Activated CD4-positive, alpha-beta memory T cell treated with anti-CD3 and anti-CD28 coated beads, Interleukin-2, amount 10 ng/mL, durations not matched to agents 7 days and 5 days (primary cell): ENCODE measurements at places on chromosomes 3 and 15. TPM values are rescaled to one million over a fixed set of nuclear protein-coding genes. Genes with fewer than 3 reads are reported as not detected.

GRCh38 chr3:197203714-197204146, 94.7 kb downstream of the DLG1 start:
- no peak for DNase-seq

DNA sequence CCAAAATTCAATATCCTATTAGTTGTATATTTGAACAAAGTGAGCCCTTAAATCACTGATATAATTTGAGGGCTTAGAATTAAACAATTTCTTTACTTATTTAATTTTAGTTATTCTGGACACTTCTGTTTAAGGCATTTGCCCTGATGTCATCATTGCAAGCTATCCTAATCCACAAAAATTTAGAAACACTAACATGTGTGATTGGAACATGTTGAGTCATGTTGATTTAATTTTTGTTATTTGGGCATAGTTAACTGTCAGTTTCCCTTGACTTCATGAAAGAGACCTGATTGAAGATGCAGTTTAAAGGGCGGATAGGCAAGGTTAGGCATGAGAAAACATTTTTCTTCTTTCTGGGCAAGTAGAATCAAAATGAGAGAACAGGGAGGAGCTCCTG, 682.6 kb downstream of the ROBO1 start:
- DNase-seq = no peak

DNA sequence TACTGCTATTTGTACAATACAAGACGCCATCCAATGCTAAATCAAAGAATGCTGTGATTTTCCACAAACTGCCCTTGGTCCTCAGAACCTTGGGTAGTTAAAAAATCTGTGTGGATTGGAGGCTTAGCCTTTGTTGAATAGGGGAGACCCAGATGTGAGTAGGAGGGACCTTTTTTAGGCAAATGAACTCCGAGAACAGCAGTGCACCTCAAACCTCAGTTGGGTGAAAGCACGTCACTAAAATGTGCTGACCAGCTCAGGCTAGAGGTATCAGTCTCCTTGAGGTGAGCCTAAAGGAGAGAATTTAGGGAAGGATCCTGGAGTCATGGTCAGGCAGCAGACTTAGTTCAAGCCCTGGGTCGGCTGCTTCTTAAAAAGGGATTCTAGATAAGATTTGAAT, 200.7 kb downstream of the SOX2 start:
- no peak for DNase-seq

GRCh38 chr3:53696401-53697172, 149.6 kb downstream of the CHDH start:
- no peak for DNase-seq

DNA sequence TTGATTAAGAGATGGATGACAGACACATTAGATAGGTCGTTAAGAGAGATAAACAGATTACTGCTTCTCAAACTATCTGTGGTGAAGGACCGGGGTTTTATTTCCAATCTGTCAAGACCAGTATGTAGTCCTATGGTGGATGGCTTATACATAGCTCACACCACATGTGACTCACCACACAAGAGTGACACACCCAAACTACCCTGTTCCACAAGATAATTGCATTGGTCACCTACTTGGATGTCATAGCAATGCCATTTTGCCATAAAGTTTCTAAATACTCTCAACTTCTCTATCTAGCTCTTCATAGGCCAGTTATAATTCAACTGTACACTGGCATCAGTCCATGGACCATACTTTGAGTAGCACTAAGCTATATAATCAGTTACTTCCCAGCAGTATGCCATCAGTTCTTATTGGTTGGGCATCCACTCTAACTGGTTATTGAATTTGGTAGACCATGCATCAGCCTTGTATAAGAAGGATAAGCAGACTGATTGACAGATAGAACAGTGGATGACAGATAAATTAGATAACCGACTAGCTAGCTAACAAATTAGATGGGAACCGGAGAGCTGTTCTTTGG, 11.6 kb downstream of the WWTR1 start:
- DNase-seq = no peak

- DNase-seq = peak; percentile 36
Observed at GRCh38 chr15:40282869-40283614, at the start of gene ANKRD63. Gene ANKRD63 (minus strand): TSS chr15:40283064. CDS start chr15:40282586, 478 bp downstream.

DNA sequence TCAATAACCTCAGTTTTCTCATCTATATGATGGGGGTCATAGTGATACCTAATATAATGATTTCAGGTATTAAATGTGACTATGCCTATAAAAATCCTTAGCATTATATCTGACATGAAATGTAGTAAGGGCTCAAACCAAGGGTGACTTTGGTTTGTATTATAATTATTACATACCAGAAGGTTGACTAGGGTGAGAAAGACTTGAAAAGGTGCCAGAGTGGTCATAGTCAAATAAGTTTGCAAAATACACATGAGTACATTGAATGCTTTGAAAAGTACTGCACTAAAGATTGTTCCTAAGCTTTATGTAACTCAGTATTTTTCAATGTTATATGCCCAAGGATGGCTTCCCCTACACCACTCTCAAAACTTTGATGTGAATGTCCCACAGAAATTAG, 297.2 kb downstream of the ARPP21 start:
- no peak for DNase-seq

GRCh38 chr3:98026425-98027084, 8.6 kb downstream of the GABRR3 start:
- DNase-seq = no peak

DNA sequence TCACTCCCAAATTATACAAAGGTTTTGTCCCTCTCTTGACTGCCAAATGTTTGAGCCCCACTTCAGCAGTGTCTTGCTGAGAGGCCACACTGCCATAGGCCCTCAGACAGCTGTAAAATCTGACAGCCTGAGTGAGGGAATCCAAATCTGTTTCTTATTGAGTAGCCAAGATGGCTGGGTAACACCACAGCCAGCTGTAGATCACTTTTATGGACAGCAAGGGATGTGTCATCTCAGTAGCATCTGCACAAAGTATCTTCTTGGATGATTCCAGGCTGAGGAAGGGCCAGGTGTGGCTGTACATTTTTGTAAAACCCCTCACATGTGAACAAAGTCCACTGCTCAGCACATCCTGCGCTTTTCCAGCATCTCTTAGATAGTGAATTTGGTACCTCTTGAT, 237.0 kb upstream of the LRTM1 start:
- DNase-seq = no peak

DNA sequence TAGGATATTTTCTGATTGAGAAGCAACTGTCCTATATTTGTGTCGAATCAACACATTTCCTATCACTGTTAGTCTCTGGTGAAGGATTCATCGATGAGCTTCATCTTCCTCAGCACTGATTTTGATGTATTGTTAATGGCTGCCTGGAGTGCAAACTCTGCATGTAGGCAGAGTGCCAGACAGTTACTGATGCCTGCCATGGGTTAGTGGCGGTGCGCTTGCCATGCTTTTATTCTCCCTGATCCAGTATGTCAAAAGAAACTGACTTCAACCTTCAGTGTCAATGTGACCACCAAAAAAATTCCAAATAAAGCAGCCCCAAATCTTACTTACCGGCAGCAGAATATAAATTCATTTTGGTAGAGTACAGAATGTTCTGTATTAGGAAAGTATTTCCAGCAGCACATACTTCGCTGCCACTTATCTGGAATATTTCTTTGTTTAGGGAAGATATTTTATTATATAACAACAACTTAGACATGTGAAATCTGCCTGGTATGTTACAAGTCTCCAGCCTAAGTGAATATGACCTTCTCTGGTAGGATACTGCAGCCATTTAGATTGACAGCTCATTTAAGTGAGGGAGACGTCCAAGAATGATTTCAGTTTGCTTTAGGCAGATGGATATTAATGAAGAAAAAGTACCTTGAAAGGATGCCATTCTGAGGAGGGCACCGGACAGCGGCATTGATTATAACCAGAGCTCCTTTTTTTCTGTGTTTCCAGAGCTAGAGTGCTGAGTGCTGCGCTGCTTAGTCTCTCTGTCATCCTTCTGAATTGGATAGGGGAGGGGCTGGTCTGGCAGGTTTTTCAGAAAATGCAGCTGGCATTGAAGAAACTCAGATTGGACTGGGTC, 59.9 kb downstream of the ARHGEF26 start:
- no peak for DNase-seq

- no peak for DNase-seq
Observed at GRCh38 chr3:29515451-29515850, 234.6 kb downstream of the RBMS3 start.

Gene HRG
- total RNA-seq = not detected
